Naive B cell (primary cell): ENCODE measurements at places on chromosomes 4 and X. TPM values are rescaled to one million over a fixed set of nuclear protein-coding genes. Genes with fewer than 3 reads are reported as not detected.

- H3K36me3 ChIP-seq = no peaks in the 10 kb centered on the region
- H3K4me3 ChIP-seq = no peak overlapping the region
- no peak for DNase-seq
- no peaks in the 10 kb centered on the region for H3K4me1 ChIP-seq
- H3K27me3 ChIP-seq = peaks cover 3% of the 10 kb centered on the region
- H3K27ac ChIP-seq = no peak overlapping the region
Observed at GRCh38 chr4:118931786-118932185, 43.1 kb downstream of the SYNPO2 start.

DNA sequence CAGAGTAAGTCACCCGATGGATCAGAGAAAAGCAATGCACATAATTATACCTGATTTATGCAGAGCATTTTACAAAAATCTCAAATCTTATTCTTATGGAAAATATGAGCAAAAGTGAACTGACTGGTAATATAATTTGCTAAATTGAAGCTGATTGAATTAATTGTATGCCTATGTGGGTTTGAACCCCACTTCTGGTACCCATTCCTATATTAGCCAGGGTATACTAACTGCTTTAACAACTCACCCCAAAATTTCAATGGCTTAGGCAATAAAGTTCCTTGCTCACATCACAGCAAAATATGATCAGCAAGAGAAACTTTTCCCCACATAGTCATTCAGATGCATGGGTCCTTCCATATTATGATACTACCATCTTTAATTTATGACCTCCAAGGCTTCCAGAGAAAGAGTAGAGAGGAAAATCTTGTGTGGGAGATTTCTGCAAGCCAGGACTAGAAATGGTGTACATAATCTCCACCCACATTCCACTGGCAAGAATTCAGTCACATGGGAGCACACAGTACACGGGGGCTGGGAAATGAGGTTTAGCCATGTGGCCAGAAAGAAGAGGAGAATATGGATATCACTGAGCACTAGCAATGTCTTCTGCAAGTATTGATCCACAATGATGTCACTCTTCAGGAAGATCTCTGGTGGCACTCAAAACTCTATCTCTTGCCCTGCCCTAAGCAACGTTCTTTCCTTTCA lies 640.7 kb downstream of the BCOR start:
- H3K4me3 ChIP-seq = no peak overlapping the region
- no peak for DNase-seq
- H3K4me1 ChIP-seq = no peaks in the 10 kb centered on the region
- no peaks in the 10 kb centered on the region for H3K36me3 ChIP-seq
- H3K27ac ChIP-seq = no peak overlapping the region

DNA sequence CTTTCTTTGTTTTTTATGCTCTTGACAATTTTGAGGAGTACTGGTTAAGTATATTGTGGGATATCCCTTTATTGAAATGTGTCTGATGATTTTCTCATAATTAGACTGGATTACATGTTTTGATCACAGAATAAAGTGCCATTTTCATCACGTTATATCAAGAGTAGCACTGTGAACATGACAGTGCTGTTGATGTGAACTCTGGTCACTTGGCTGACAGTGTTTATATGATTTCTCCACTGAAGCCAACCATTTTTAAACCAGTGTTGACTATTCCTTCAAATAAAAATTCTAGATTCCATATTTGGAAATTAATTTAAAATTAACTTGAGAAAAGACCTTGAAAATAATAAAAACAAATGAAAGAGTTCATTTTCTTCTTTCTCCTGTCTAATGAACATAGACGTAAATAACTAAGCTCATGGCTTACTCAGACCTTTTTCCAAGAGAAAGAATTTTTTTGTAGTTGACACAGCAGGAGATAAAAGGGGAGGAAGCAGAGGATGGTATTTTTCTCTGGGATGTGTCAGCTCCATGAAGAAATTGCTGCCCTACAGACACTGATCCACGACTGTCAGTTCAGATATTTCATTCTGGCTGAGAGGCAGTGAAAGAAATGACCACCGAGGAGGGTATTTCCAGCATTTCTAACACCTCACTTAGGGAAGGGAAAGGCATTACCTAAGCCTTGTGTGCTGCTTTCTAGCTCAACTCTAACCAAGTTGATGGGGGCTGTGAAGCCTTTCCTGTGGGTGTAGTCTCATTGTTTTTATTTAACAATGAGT lies 150.9 kb upstream of the ANK2 start:
- H3K4me3 ChIP-seq = no peak overlapping the region
- no peak overlapping the region for H3K27ac ChIP-seq
- no peaks in the 10 kb centered on the region for H3K36me3 ChIP-seq
- H3K4me1 ChIP-seq = no peaks in the 10 kb centered on the region

DNA sequence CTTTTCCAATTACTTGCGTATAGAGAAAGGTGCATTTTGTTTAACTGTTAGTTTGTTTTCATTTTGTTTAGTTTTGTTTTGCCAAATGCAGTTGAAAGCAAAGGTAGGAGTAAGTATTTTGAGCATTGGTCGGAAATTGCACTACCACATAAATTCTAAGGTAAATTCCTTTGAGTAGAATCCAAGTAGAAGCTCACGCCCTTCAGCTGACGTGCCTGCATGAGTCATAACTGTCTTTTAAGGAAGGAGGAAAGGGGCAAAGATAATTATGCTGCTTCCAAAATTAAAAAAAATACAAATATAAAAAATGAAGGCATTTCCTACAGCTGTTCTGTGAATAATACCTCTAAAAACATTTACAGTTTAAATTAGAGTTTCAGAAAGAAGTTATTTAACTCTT lies 110.2 kb upstream of the MYOZ2 start:
- H3K4me3 ChIP-seq = no peak overlapping the region
- no peaks in the 10 kb centered on the region for H3K4me1 ChIP-seq
- no peak overlapping the region for H3K27ac ChIP-seq

GRCh38 chrX:56758456-56758855 lies 29.4 kb downstream of the NBDY start:
- H3K27ac ChIP-seq = no peak overlapping the region
- no peaks in the 10 kb centered on the region for H3K27me3 ChIP-seq

DNA sequence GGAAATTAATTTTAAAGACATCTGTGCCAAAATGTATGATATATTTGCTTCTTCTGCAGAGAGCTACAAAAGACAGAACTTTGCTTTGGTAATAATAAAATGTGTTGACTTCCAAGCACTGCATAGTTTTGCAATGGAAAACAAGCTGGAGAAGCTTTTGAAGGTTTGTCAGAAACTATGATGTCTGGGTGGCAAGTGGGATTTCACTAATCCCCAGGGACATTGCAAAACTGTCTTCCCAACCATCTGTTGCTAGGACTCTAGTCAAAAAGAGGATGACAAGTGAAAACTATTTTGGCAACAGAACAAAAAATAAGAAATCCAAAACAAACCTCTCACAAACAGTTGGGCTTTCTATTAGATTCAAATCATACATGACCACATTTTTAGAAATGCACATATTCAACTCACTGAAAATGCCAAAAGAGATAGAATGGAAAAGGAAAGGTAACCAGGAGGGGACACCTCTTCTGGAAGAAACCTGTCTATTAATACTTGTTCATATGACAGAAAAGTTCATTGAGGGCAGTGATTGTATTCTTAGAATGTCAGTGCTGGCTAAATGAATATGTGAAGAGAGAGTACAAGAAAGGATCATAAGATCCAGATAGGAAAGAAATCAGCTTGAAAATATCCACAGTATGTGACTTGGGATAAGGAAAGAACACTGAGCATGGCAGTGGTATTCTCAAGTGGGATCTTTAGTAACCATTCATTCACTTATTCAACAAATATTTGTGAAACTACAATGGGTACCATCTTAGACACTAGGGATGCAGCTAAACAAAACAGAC lies 228.0 kb downstream of the RASL11B start:
- H3K27ac ChIP-seq = no peak overlapping the region
- peaks cover 14% of the 10 kb centered on the region for H3K36me3 ChIP-seq
- H3K4me1 ChIP-seq = no peaks in the 10 kb centered on the region
- H3K27me3 ChIP-seq = no peaks in the 10 kb centered on the region
- DNase-seq = no peak

- H3K4me3 ChIP-seq = no peak overlapping the region
- H3K27ac ChIP-seq = no peak overlapping the region
- no peaks in the 10 kb centered on the region for H3K36me3 ChIP-seq
- H3K27me3 ChIP-seq = no peaks in the 10 kb centered on the region
- no peak for DNase-seq
Observed at GRCh38 chr4:17024425-17024824, 126.0 kb upstream of the LDB2 start.

GRCh38 chr4:176404621-176405020 lies 84.9 kb downstream of the SPCS3 start:
- no peaks in the 10 kb centered on the region for H3K36me3 ChIP-seq
- no peaks in the 10 kb centered on the region for H3K4me1 ChIP-seq
- H3K27me3 ChIP-seq = peaks cover 3% of the 10 kb centered on the region

DNA sequence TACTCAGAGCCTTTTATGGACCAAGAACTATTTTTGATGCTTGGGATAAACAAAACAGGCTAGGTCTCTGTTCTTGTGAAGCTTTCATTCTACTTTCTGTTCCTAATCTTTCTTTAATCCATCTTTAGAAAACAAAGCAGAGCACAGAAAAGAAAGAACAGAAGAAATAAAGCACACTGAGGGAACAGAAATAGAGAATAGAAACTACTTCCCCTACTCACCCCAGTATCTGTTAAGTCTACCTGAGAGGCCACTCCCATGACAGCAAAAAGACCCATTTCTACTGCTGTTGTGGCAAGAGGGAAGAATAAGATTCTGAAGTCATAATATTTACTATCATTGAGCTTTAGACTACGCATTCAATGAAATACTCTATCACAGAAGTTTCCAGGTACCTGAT lies 9.2 kb downstream of the RFC1 start:
- H3K27me3 ChIP-seq = no peaks in the 10 kb centered on the region
- H3K4me1 ChIP-seq = peaks cover 53% of the 10 kb centered on the region
- peak; percentile 36 for DNase-seq
- peak overlapping the region; percentile 82 for H3K27ac ChIP-seq
- H3K4me3 ChIP-seq = peak overlapping the region; percentile 44

- H3K36me3 ChIP-seq = no peaks in the 10 kb centered on the region
- H3K4me3 ChIP-seq = no peak overlapping the region
- DNase-seq = no peak
- H3K4me1 ChIP-seq = peaks cover 10% of the 10 kb centered on the region
- H3K27ac ChIP-seq = no peak overlapping the region
Observed at GRCh38 chrX:24019448-24019847, 7.5 kb downstream of the KLHL15 start.

DNA sequence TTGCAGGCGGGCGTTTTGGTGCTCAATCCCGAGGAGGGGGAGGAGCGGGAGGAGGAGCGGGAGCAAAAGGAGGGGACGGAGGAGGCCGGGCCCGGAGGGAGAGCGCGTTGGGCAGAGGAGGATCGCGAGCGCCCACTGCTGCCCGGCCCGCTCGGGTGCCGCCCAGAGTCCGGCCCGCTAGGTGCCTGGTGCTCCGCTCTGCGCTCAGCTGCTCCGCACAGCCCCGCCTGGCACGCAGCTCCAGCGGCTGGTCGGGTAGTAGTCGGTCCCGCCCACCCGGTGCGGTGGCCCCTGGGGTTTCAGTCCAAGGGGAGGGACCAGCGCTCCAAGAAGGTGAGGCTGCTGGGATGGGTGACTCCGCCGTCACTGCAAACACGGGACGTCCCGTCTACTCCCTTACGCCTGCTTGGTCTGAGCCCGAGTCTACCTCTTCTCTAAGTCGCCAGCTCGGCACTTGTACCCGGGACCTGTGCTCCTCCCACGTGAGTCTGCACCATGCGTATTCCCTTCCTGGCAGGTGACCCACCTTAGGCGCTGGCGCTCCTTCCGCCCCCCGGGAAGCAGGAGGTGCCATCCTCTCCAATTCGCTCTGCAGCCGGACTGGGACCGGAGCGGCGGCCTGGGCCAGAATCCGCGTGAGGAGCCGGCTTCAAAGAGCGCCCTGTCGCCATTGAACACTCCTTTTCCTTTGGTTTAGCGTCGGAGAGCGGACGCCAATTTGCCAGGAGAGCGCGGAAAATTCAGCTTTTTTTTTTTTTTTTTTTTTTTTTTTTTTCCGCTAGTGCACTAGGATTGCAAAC lies 405 bp upstream of the HS3ST1 start:
- H3K4me1 ChIP-seq = peaks cover 46% of the 10 kb centered on the region
- DNase-seq = peak; percentile 76
- H3K4me3 ChIP-seq = peak overlapping the region; percentile 97
- no peaks in the 10 kb centered on the region for H3K27me3 ChIP-seq
- H3K36me3 ChIP-seq = no peaks in the 10 kb centered on the region

- no peak overlapping the region for H3K4me3 ChIP-seq
- no peak overlapping the region for H3K27ac ChIP-seq
- no peaks in the 10 kb centered on the region for H3K36me3 ChIP-seq
Observed at GRCh38 chr4:111398906-111399330, 746.3 kb upstream of the FAM241A start.

DNA sequence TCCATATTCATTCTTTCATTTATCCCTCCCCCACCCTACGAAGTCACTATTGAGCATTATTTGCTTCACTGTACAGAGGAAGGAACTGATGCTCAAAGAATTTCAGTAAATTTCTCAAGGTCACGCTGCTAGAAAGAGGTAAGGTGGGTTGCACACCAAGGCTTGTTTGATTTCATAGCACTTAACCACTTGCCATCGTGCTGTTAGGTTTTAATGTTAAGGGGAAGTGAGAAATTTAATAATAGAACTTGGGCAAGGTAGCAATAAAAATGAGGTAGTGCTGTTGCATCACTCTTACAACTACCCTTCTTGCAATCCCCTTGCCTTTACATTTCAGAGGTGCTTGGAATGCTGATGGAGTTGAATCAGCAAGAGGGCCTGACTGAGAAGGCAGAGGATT lies 343.1 kb downstream of the MID1IP1 start:
- DNase-seq = peak; percentile 77
- peak overlapping the region; percentile 84 for H3K4me3 ChIP-seq
- H3K27me3 ChIP-seq = no peaks in the 10 kb centered on the region
- peak overlapping the region; percentile 100 for H3K27ac ChIP-seq
- peaks cover 41% of the 10 kb centered on the region for H3K4me1 ChIP-seq

GRCh38 chrX:69995362-69996112 lies 54.2 kb downstream of the AWAT2 start:
- peaks cover 15% of the 10 kb centered on the region for H3K27me3 ChIP-seq
- DNase-seq = no peak

DNA sequence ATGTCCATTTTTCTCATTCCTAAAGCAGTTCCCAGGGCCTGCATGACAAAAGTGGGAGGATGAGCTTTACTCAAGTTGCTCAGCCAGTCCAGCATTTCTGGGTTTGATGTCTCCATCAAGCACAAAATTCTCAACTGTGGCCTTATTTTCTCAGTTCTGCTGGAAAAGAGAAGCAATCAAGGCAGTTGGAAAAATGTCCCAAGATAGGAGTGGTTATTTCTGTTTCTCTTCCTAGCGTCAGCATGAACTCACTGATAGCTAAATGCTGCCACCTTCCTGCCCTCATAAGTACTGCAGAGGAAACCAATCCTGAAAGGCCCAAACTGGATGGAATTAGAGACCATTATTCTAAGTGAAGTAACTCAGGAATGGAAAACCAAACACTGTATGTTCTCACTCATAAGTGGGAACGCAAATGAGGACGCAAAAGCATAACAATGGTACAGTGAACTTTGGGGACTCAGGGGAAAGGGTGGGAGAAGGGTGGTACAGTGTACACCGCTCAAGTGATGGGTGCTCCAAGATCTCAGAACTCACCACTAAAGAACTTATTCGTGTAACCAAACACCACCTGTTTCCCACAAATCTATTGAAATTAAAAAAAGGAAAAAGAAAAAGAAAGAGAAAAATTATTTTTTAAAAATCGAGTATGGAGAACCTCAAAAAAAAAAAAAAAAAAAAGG lies 29.6 kb downstream of the ADH7 start:
- H3K36me3 ChIP-seq = no peaks in the 10 kb centered on the region
- no peak overlapping the region for H3K4me3 ChIP-seq
- DNase-seq = peak; percentile 27
- no peaks in the 10 kb centered on the region for H3K27me3 ChIP-seq
- no peaks in the 10 kb centered on the region for H3K4me1 ChIP-seq

Gene CTSO
- polyA plus RNA-seq = 62.8 TPM

Gene MAGEB10
- not detected for polyA plus RNA-seq

Gene NALF2
- polyA plus RNA-seq = not detected

Gene LRP2BP
- 0.91 TPM for polyA plus RNA-seq

Gene ELK1
- 16.8 TPM for polyA plus RNA-seq
